Hematopoietic multipotent progenitor cell treated with erythropoietin and hydrocortisone succinate and interleukin-3 and kit ligand, for 4 days (in vitro differentiated cells): ENCODE measurements at places on chromosomes 4 and X.

- peak; percentile 74 for DNase-seq
Measured at GRCh38 chrX:1534301-1535168, 2.5 kb downstream of the P2RY8 start.

GRCh38 chr4:72031868-72032608 lies at the start of gene NPFFR2:
NPFFR2 (plus strand) TSS chr4:72032000; CDS start chr4:72128592, 96,592 bp downstream.
- DNase-seq: no peak

GRCh38 chr4:122766950-122767349 lies 34.4 kb downstream of the BBS12 start:
- DNase-seq: no peak

- DNase-seq: peak; percentile 20
Measured at GRCh38 chr4:3708103-3708510, 58.1 kb upstream of the ADRA2C start.

DNA sequence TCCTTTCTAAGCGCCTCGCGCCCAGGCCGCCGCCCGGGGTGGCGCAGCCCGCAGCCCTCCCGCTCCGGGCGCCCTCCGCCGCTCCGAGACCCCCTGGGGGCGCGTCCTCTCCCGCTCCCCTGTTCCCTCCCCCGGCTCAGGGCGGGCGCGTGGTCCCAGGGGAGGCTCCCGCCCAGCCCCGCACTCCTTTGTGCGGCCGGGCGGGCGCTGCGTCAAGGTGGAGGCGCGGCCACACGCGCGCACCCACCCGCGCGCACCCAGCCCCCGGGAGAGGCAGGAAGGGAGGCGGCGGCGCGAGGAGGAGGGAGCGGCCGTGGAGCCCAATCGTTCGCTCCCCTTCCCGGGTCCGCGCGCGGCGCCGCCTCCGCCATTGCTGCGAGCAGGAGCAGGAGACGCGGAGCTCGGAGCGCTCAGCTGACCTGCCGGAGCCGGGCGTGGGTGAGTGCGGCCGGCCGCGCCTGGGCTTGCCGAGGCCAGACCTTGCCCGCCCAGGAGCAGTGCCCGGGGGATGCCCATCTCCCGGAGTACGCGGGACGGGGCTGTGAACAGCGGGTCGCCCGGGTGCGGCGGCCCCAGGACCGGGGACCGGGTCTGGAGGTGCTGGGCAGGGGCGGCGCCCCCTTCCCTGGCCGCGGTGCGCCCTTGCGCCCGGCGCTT lies at the start of gene NSG1:
Gene NSG1, plus strand, starts transcription at position 367 of the 657 bp plus-strand sequence. CDS start 528 bp downstream, outside the sequence.
- peak; percentile 37 for DNase-seq

DNA sequence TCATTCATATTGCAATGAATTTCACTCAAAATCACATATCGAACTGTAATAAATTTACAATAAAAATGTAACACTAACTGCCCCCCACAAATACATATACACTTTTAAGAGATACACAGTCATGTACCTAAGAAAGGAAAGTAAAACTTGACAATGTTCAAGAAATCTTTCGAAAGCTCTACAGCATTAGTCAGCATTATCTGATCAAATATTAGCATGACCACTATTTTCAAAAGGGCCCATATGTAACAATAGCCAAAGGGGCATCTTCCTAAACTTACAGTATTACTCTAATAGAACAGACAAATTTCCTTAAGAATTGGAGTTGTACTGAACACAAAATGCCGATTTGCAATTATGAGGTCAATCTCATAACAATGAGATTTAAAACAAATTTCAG lies 51.8 kb downstream of the STX18 start:
- DNase-seq: no peak

DNA sequence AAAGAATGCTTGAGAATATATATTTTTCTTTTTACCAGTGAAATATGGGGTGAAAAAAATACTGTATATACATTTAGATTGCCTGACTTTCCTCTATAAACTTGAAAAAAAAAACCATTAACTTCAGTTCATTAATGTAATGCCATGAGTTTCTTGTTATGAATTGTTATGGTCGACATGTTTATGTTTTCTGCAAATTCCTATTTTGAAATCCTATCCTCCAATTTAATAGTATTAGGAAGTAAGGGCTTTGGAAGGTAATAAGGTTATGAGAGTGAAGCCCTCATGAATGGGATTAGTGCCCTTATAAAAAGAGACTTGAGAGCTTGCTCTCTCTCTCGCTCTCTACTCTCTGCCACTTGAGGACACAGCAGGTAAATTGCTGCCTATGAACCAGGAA lies 211.4 kb downstream of the LDB2 start:
- DNase-seq: no peak

GRCh38 chr4:181319629-181320028 lies 923.6 kb upstream of the TENM3 start:
- no peak for DNase-seq

DNA sequence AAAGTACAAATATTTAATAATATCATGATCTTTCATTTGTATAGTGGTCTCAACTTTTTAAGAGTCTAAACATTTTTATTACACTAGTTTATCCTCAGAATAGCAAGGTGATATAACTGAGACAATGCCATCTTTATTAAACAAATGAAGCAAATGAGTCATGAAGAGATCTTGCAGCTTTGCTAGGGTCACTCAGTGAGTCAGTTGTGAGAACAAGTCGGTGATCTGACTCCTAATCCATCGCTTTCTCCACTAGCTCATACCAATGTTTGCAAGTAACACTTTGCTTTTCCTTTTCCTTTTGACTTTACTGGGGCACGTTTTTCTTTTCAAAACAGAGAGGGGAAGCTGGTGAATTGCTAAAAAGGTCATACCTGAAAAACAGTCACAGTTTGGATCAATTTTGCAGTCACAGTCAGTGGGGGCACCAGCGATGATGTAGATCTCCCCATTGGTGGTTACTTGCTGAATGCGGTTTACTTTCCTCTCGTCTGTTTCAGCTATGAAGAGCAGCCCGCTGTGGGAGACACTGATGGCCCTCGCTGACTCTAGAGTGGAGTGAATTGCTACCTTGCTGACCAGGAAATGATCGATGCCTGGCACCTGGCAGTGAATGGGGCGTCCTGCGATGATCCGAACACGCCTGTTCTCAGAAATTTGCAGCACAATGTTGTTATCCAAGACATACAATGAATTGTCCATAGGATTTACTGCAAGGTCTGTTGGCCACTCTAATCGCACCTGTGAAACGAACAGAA lies 75.7 kb downstream of the SH2D1A start:
- DNase-seq: no peak
